Left hindlimb (tissue), 1 donor: ENCODE measurements at places on chromosomes 7 and 10.

DNA sequence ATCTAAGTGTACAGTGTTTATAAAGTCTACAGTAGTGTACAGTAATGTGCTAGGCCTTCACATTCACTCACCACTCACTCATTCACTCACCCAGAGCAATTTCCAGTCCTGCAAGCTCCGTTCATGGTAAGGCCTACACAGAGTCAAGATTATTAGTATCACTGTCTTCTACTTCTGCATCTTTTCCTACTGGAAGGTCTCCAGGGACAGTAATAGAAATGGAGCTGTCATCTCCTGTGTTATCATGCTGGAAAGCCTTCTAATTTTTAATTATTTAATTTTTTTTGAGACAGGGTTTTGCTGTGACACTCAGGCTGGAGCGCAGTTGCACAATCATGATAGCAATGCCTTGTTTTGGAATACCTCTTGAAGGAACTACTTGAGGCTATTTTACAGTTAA, 207.0 kb downstream of the HTR7 start:
- no peak for DNase-seq

DNA sequence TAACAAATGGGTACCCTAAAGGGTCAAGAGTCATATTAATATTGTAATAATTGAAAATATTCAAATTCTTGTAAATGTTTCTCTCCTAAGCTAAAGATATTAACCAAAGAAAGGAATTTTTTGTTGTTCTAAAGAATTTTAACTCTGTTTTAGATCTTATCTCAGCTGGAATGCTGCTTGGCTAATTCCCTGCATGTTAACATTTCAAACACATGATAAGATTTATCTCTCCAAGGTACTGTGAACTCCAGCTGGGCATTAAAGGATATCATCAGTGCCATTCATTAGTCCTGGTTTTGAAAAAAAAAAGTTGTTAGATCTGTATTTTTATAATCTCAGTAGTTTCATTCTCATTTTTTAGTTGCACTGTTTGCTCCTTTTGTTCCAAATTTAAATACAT, 76.9 kb downstream of the MAPK8 start:
- DNase-seq, result no peak

DNA sequence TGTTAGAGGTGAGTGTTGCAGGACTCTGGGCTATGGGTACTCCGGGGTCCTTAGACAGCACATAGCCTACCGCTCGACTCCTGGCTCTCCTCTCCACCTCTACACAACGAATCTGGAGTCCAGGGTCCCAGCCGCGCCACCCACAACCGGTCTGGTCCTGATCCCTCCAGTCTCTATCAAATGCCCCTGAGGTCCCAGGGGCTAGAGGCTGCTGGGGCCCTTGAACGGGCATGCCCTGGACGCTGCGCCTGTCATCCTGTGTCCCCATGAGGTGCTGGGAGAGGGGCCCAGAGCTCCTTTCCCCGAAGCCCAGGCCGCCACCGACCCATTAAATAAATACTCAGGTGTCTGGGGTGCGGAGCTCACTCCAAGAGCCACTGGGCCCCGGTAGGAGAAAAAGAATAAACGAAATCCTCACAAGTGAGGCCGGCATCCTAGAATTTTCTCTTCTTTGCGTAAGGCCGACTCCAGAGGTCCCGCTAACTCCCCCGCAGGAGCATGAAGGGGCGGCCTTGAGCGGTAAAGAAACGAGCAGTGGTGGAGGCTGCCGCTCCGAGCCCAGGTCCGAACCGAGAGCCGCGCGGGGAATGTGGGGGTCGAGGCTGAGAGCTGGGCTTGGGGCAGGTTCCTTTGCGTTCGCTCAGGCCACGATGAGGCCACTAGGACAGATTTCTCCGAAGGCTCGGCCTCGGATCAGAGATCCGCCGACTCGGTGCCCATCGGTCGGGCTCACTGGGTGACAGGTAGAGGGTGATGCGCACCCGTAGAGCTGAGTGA, 166.7 kb downstream of the NRF1 start:
- DNase-seq, result no peak

GRCh38 chr7:16068183-16068582, 353.2 kb downstream of the CRPPA start:
- no peak for DNase-seq

- DNase-seq, result no peak
Measured at GRCh38 chr7:2066251-2066919, 166.4 kb downstream of the MAD1L1 start.

- peak; percentile 69 for DNase-seq
Measured at GRCh38 chr7:23298141-23298881, 828 bp upstream of the MALSU1 start.

DNA sequence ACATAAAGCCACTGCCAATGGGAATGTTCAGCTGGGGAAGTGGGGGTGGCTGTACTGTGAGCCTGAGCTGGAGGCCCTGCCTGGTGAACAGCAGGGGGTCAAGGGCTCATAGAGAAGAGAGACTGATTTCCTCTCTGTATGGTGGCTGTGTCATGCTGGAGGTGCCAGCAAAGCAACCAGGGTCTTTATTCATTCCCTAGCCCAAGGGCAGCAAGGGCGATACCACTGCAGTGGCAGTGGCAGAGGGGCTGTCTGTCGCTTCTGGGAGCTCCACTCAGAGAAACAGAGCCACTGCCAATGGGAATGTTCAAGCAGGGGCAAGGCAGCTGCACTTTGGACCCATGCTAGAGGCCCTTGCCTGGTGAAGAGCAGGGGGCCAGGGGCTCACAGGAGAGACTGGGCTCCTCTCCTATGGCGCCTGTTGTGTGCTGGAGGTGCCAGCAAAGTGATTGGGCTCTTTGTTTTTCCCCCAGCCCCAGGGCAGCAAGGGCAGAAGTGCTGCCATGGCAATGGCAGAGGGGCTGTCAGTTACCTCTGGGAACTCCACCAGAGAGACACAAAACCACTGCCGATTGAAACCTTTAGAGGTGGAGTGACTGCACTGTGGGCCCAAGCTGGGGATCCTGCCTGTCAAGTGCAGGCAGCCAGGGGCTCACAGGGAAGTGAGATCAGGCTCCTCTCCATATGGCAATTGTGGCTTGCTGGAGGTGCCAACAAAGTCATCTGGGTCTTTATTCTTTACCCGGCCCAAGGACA, 545.1 kb downstream of the SH2D4B start:
- DNase-seq, result no peak

DNA sequence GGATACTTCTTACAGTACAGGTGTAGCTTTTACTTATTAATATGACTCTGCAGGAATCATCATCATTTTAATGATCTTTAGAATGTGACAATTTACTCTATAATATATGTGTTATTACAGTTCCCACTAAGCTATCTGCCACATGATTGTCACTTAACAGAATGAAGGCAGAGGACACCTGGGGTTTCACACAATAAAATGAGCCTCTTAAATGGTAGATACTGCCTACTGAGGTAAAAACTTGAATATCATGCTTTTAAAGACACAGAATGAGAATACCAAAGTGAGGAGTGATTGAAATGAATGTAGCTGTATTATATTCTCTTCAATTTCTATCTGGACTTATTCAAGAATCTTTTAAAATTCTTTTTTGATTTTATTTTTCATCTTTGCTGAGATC, 1255.3 kb upstream of the LRRN3 start:
- DNase-seq, result no peak

GRCh38 chr7:114952296-114952695, 30.4 kb downstream of the MDFIC start:
- no peak for DNase-seq
